ENCODE measurements at places on chromosomes 2 and 18.

GRCh38 chr18:25289001-25289631 lies 62.9 kb downstream of the ZNF521 start:
- DNase-seq, result peak; percentile 11

GRCh38 chr2:161312996-161313395 lies 4.8 kb downstream of the PSMD14 start:
- DNase-seq, result no peak

GRCh38 chr18:44849361-44849760 lies 168.7 kb downstream of the SETBP1 start:
- DNase-seq, result no peak

GRCh38 chr2:155895016-155895415 lies 437.5 kb downstream of the NR4A2 start:
- DNase-seq, result no peak

DNA sequence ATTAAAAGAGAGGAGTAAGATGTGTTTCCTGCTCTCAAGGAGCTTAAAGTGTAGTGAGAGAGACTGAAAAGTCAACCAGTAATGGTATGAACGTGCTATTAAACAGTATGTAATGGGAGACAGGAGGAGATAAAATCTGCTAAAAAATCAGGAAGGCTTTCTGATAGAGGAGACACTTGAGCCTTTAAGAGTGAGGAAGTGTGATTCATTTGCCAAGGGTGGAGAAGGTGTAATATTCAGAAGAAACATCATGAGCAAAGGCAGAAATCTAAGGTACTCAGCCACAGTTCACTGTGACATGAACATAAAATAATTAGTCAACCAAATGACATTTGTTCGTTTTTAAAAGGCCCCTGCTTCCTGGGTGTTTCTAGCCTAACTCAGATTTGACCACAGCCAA lies 137.8 kb upstream of the SKOR2 start:
- DNase-seq, result no peak
